Suprapubic skin (tissue), 4 donors: ENCODE measurements at places on chromosomes 3 and 15.

DNA sequence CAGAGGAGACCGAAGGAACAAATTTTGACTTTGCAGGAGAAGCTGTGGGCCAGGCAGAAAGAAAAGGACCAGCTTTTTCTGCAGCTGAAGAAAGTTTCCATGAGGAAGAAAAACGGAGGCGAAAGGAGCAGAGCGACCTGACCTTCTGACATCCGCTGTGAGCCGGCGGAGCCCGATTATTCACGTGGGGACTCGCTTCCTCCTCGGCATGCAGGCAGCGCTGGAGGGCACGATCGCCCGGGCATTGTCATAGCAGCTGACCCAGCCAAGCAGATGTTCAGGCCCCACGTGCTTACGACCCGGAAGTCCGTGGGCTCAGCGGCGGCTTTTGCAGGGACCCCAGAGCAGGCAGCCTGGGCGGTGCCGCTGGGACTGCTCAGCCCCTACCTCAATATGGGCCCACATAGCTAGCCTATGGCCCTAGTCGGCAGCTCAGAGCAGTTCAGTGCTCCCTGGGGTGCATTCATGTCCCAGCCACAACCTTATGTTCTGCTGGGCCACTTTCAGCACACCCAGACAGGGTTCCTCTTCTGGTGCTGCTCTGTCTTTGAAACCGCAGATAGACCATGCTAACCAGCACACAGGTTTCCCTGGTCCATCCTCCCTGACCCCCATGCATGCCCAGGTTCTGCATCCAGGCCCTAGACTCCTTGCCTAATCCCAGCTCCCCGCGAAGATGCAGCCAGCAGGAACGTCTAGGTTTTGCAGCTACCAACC is 10.5 kb upstream of the EIF4A2 start:
- DNase-seq: peak; percentile 91

DNA sequence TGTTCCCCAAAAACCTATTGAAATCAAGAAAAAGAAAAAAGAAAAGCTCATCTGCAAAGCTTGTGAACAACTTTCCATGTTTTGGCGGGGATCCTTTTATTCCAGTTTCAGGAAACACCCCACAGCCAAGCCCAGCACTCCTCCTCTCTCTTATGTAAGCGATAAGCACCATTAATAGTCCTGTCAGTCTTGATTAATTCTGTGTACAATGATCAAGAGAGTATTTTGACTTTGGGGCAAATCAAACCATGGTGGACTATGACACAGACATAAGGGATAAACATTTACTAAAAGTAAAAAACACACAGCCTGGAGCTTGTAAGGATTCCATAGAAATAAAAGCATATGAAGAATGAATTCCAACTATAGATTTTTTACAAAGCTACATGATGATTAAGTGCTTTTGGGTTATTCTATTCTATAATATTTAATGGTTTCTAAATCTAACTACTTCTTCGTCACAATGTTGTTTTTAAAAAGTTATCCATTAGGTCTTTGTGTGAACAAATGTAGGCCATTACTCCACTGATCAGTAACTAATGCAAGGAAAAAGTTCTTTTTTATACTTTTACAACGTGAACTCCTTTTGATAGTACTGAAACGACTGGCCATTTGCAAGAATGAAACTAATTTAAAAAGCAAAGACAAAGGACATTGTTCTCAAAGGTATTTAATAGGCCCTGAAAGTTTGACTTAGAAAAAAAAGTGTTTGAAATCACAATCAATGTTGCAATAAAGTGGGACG is 106.5 kb downstream of the KCNAB1 start:
- DNase-seq: no peak

- DNase-seq: no peak
Measured at GRCh38 chr3:111692593-111693552, 97.7 kb upstream of the ZBED2 start.

GRCh38 chr3:70631716-70632307 is 319.4 kb upstream of the MDFIC2 start:
- no peak for DNase-seq

GRCh38 chr15:78213425-78213750 is 21.0 kb downstream of the ACSBG1 start:
- DNase-seq: peak; percentile 74

- no peak for DNase-seq
Measured at GRCh38 chr3:106611841-106612240, 743.0 kb upstream of the CBLB start.

DNA sequence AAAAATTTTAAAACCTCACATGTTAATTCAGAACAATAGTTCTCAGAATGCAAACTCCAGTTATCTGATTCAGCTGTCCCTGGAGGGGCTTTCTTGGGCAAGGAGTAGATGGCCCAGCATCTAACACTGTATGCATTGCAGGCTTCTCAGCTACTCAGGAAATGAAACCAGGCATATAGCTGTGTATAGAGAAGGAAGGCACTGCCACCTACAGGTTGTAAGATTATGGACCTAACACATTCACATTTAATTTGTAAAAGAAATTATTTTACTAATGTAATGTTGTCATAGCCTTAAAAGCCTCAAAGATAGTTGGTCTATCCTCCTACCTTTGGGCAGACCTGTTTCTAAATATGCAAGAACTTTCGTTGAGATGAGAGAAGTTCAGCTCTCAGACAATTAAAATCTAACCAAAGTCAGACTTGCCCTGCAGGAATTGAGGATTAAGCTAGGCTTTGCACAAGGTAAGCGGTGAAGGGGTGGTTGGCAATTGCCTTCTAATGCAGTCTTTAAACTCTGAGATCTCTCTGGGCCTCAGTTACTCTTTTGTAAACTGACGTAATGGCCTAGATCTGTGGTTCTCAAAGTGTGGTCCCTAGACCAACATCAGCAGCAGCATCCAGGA is 132.8 kb upstream of the SLC24A5 start:
- no peak for DNase-seq

DNA sequence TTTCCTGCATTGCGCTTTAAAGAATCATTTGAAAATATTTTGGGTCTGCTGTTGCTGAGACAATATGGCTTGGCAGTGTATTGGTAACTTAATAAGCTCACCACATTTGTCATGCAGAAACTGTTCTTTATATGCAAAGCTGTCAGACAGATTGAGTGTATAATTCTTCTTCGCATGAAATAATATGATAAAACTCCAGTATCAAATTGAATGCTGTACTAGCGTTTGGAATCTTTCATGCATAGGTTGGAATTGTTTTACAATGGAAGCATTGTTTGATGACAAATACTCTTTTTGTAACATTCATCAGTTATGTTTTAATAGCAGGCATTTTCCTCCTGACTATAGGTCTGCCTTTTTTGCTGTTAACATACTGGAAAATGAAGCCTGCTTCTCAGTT is 53.8 kb downstream of the RBMS3 start:
- no peak for DNase-seq

DNA sequence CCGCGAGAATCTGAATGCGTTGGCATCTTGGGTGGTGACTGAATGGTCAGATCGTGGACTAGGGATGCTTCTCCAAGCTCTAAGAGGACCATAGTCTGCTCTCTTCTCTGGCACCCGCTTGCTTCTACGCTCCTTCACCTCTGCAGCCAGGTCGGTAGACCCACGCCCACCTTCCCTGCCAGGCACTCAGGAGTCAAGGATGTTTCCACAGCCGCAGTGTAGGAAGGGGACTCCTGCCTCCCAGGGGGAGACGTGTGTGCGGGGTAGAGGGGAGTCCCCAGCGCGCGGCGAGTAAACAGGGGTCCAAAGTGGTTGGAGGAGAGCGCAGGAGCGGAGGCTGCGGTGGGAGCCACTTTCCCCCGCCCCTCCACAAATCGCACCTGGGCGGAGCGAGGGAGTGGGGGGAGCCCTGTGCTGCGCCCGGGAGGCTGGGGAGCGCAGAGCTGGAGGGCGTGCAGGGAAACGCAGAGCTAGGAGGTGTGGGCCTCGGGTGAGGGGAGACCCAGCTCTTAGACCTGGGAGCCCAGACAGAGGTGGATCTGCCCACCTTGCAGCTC is 1.7 kb downstream of the LRRC3B start:
- no peak for DNase-seq

- no peak for DNase-seq
Measured at GRCh38 chr3:8882171-8882593, 81.1 kb downstream of the RAD18 start.
